ENCODE measurements at places on chromosomes 3 and 15.
A peak's percentile ranks its signal among the peaks of the same experiment; 100 is the strongest.

DNA sequence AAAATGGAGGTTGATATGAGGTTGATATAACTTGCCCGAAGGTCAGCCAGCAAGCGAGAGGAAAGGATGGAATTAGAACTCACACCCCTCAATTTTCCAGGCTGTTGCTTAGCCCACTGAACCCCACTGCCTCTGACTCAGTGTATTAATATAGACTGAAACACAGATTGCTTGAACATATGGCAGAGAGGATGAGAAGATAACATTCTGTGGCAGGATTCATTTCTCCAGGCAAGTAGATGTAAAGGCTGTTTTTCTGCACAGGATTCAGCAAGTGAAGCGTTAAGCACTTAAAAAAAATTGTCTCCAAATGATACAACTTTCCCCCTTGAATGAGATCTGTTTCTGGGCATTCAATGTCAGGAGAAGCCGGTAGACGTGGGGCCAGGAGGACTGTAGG lies 335.2 kb downstream of the GAP43 start:
- no peak overlapping the region for H3K4me3 ChIP-seq
- H3K27me3 ChIP-seq: no peaks in the 10 kb centered on the region
- no peak overlapping the region for H3K27ac ChIP-seq
- no peak for DNase-seq
- H3K36me3 ChIP-seq: no peaks in the 10 kb centered on the region

DNA sequence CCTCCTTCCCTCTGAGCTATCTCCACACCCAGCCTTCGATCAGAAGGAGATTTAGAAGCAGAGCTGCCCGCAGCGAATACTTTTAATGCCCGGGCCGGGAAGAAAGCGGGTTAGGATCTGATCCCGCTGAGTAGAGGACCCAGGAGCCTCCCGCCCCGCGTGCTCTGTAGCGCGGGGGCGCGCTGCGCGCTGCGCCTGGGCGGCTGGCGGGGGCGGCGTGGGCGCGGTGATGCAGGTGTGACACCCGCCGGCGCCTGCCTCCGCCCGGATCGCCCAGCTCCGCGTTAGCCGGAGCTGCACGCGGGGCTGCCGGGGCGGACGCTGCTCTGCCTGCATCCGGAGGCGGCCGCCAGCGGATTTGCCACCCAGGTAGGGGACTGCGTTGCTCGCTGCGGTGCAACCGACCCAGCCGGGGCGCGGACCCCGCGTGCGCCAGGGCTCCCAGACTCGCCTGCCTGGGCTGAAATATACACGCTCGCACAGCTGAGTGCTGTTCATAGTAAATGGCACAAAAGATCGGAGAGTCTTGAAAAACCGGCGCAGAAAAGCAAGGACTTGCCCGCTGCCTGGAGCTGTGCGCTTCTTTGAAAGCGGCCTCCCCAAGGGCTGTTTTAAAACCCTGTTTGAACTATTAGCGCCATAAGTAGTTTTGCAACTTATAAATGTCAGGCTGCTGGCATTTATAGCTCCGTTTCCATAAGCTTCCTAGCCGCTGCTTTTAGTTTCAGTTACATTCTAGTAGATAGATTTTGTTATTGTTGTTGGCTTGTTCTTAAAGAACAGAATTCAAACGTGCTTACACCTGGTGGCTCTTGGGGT lies at the start of gene SV2B:
SV2B (plus strand) TSS at position 263 of the 819 bp plus-strand sequence. CDS start 126,007 bp downstream, outside the sequence.
- H3K36me3 ChIP-seq: no peaks in the 10 kb centered on the region
- peaks cover 18% of the 10 kb centered on the region for H3K4me1 ChIP-seq
- H3K4me3 ChIP-seq: peak within 1 kb of the TSS; percentile 79
- H3K27me3 ChIP-seq: peaks cover 74% of the 10 kb centered on the region
- H3K27ac ChIP-seq: peak within 1 kb of the TSS; percentile 23

DNA sequence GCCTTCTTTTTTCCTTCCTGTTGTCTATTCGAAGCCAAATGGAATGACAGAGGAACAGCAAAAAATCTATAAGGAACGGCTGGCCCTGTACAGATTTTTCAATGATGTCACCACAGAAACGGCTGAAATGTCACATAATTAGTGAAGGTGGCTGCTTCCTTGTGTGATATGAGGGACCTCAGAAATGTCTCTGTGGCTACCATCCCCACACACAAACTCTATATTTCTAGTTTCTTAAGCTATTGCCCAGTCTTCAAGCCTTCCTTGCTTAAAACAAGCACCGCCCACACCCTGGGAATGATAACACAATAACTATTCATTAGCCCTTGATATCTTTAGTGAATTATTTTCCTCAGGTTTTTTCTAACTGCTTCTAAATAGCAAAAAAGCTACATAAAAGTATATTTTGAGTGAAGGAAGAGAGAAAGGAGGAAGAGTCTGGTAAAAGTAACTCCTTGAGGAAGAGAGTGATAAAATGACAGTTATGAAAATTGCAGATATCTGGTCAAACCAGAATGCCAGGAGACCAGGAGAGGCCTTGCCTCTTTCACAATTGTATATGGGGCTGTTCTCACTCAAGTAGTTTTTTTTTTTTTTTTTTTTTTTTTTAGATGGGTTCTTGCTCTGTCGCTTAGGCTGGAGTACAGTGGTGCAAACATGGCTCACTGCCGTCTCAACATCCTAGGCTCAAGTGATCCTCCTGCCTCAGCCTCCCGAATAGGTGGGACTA lies 38.7 kb downstream of the FMN1 start:
- no peaks in the 10 kb centered on the region for H3K36me3 ChIP-seq
- no peak for DNase-seq
- H3K27me3 ChIP-seq: no peaks in the 10 kb centered on the region
- no peak overlapping the region for H3K4me3 ChIP-seq
- no peak overlapping the region for H3K27ac ChIP-seq

- DNase-seq: peak; percentile 60
- peaks cover 57% of the 10 kb centered on the region for H3K36me3 ChIP-seq
- no peak overlapping the region for H3K27ac ChIP-seq
- H3K4me3 ChIP-seq: no peak overlapping the region
- H3K4me1 ChIP-seq: no peaks in the 10 kb centered on the region
- H3K27me3 ChIP-seq: no peaks in the 10 kb centered on the region
Measured at GRCh38 chr3:160413613-160414248, 14.3 kb downstream of the SMC4 start.

DNA sequence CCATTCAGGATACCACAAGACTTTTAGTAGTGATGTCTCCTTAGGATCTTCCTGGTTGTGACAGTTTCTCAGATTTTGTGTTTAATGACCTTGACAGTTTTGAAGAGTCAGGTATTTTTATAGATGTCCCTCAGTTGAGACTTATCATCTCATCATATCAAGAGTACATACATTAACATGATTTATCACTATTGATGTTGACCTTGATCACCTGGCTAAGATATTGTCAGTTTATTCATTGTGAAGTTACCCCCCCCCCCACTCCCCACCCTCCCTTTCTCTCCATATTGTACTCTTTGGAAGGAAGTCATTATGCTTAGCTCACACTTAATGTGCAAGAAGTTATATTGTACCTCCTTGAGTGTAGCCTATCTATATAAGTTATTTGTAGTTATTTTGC lies 42.9 kb downstream of the MGA start:
- no peak for DNase-seq
- peaks cover 9% of the 10 kb centered on the region for H3K4me1 ChIP-seq
- H3K36me3 ChIP-seq: peaks cover 26% of the 10 kb centered on the region
- H3K27me3 ChIP-seq: no peaks in the 10 kb centered on the region
- no peak overlapping the region for H3K27ac ChIP-seq
